ENCODE measurements at places on chromosomes 1 and 21.

- DNase-seq: no peak
Observed at GRCh38 chr1:214251354-214251753, 29.6 kb upstream of the SMYD2 start.

DNA sequence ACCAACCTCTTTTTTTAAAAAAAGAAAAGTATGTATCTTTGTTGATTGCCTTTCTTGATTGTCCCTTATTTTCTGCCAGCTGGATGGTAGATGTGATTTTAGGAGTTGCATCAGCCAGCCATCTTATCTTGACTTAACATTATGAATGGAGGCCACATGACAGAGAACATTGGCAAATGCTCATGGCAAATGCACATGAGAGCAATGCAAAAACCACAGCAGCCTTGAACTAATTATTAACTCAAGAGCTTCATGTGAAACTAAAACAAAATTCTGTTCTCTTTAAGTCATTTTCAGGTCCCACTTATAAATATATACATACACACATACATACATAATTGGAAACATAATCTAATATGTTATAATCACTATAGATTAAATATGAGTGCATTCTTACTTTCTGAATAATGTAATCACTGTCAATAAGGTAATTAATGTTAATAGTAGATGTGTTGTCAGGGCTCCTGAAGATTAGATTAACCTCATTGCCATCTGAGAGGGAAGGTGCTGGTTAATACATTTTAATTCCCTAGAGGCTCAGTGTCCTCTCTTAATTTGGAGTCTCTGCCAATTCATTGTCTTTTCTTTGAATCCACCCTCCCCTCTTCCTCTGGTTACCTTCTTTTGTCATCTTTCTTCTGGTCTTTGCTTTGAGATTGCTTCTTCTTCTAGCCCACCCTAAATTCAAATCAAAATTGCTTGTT, 962.2 kb downstream of the ADGRL2 start:
- DNase-seq: no peak

DNA sequence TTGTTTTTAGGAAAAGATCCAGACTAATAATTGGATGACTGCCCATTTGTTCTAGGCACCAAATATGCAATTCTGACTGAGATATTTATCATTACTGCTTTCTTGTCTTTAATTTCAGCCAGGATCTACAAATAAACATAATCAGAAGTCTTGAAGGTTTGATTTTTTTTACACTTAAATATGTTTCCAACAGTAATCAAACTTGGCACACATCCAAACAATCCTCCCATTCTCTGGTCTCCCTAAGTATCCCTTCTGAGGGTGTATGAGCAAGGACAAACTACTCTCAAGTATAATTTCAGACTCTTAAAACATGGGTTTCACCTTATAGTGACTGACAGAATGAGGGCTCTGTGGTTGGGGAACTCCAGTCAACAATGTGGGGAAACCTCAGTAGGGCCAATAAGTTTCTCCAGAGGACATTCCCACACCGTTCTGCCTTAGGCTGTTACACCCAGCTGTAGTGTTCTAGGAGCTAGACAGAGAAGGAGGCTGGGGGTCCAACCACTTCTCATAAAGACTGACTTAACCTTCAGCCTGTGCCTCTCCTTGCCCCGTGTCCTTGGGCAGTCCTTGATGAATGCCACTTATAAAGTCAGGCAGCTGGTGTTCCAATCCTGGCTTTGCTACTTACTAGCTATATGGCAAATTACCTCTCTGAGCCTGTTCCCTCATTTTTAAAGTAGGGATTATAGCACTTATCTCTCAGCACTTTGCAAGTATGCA, 1.5 kb upstream of the PALMD start:
- DNase-seq: no peak

DNA sequence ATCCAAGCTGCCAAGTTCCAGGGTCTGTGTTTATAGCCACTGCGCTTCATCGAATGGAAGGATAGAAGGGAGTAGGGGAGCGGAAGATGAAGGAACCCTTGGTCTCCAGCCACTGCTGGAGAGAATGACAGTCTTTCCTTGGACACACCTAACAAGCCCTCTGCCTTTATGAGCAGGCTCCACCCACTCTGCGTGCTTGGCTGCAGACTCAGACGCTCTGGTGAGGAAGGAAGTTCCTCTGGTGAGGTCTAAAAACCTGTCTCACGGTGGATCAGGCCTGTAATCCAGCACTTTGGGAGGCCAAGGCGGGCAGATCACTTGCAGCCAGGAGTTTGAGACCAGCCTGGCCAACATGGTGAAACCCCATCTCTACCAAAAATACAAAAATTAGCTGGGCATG, 55.4 kb downstream of the MATN1 start:
- no peak for DNase-seq

- DNase-seq: no peak
Observed at GRCh38 chr1:219682788-219683187, 69.9 kb upstream of the ZC3H11B start.

DNA sequence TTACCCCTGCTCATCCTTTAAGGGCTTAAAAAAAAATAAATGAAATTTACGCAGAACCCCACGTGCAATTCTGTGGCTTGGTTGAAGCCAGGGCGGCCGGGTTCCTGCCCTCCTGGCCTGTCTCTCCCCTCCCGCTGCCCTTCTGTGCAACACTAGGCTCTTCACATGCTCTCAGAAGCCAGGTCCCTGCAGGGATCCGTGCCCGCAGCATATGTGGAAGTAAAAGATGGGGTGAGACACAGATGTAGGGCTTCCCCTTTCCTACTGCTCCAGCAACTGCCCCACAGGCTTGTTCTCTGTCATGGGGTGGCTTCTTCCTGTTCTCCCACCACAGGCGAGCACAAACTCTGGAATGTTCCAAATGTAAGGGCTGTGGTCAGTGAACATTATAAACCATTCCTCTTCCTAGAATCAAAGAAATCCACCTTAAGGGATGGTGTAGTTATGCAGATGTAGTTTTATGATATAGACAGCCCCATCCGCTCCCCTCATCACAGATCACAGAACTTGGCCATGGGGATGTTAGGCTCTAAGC, 535.4 kb downstream of the KIF26B start:
- no peak for DNase-seq

- peak; percentile 83 for DNase-seq
Observed at GRCh38 chr21:27467366-27467765, 500.5 kb upstream of the ADAMTS5 start.

Measured in lung (tissue), 17 donors.